Purkinje cell (primary cell): ENCODE measurements at places on chromosomes 4 and X. TPM values are rescaled to one million over a fixed set of nuclear protein-coding genes. Genes with fewer than 3 reads are reported as not detected.

The ITIH6 gene
- not detected in 2 replicates for polyA plus RNA-seq

The PLP1 gene
- 23.2 and 43.0 TPM in 2 replicates for polyA plus RNA-seq

The GPR78 gene
- not detected in 2 replicates for polyA plus RNA-seq

The ZBED1 gene
- 3.2 and 5.4 TPM in 2 replicates for polyA plus RNA-seq

The STK32B gene
- polyA plus RNA-seq: 0.45 and 1.1 TPM in 2 replicates

The UFSP2 gene
- 70.3 and 79.4 TPM in 2 replicates for polyA plus RNA-seq
